Activated CD8-positive, alpha-beta memory T cell treated with anti-CD3 and anti-CD28 coated beads for 1 hour (primary cell): ENCODE measurements at places on chromosomes 2 and 18.

DNA sequence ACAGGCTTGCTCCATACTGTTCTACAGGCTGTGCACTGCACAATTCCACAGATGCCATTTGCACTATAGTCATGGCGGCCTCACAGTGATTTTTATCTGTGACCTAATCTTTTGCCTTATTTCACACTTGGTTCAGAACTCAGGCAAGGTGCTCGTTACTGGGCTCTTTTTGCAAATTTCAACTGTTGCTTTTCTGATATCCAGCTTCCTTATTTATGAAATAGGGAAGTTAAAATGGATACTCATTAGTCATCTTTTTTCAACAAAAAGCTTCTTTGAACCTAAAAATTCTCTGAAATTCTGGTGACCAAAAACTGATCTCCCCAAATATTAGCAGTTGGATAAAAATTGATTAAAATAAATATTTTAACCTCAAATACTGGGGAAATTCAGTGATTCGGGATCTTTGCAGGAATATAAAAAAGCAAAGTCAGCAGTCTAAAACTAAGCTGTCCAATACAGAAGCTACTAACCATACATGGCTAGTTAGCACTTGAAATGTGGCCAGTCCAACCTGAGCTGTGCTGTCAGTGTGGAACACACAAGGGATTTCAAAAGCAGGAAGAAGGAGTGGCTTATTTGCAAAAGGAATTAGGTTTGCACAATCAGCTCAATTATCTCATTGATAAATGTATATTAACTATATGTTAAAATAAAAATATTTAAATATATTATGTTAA, 134.4 kb downstream of the COL4A4 start:
- no peak for DNase-seq

GRCh38 chr2:62923242-62923641, 127.4 kb upstream of the OTX1 start:
- DNase-seq, result no peak

- no peak for DNase-seq
These were observed 20.1 kb downstream of the ZC3H6 start for GRCh38 chr2:112295407-112296078.

DNA sequence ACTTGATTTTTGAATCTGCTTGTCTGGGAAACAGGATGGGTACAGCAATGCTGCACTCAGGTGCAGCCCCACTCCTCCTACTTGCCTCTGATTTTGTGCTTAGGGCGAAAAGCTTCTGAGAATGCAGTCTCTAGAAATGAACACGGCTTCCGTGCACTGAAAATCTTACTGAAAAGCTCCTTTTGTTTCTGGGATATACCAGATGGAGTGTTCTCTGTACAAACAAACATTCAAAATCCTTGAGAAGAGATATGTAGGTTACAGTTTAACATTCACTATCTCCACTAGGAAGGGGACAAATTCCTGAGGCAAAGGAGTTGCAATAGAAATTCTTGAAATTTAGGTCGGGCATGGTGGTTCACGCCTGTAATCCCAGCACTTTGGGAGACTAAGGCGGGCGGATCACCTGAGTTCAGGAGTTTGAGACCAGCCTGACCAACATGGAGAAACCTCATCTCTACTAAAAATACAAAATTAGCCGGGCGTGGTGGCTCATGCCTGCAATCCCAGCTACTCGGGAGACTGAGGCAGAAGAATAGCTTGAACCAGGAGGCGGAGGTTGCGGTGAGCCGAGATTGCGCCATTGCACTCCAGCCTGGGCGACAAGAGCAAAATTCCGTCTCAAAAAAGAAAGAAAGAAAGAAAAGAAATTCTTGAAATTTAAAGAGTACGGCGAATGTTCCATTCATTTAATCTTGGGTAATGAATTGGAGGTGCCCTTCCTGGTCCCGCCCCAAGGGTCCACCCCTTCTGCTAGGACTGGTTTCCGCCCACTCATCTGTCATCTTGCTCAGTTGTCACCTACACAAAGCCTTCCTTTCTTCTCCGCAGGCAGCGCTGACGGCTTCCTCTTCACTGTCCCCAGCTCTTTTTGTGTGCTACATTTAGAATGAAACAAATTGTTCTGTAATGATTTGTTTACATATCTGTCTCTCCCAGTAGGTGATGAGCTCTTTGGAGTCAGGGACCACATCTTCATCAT, 92.4 kb downstream of the SOCS6 start:
- DNase-seq, result no peak

- peak; percentile 19 for DNase-seq
These were observed 300.9 kb downstream of the PHLPP1 start for GRCh38 chr18:63016270-63016669.

GRCh38 chr2:126220331-126220730, 435.6 kb upstream of the GYPC start:
- no peak for DNase-seq

DNA sequence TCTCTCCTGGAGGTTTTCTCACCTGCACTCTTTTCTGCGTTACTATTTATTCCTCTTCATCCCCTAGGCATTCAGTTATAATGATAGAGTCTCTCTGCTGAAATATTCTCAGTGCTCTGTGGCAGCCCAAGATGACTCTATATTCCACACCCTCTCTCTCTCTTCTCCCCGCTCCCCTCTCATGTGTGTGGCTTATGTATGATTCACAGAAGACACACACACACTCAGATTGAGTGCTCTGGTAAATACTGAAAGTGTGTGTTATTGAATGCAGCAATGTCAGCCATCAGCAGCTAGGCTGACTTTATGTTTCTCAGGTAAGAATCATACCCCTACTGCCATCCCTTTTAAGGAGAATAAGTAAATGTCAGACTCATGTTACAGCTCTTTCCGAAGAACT, 201.2 kb downstream of the SLC4A10 start:
- no peak for DNase-seq

DNA sequence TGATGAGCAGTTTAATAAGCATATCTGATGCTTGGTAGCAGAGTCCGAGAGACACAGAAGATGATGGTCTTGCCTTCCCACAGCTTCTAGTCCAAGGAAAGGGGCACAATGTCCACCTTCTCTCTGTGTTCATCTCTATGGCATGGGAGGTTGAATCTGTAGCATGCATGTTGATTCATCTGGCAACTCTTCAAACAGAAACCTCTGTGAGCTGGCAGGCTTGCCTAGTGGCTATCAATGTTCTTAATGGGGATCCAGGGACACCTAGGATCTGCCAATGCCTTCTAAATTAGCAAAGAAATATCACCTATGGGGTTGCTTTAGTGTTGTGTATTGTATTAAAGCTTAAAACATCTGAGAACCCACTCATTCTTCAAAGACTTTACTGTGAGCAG, 170.8 kb downstream of the INO80D start:
- no peak for DNase-seq

DNA sequence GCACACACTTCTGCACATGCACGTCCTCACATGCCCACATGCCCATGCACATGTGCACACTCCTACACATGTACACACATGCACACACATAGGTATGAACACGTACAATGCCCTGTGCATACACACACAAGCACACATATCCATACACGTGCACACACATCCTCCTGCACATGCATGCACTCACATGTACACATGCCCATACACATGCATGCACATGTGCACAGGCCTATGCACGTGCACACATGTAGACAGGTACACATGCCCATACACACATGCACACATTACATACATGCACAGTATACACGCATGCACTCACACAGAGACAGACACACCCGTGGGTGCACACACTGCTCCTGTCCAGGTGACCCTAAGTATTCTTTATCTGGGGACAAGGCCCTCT, 34.3 kb downstream of the GPC1 start:
- DNase-seq, result no peak

GRCh38 chr2:145277922-145278321, 758.0 kb upstream of the ZEB2 start:
- DNase-seq, result no peak

DNA sequence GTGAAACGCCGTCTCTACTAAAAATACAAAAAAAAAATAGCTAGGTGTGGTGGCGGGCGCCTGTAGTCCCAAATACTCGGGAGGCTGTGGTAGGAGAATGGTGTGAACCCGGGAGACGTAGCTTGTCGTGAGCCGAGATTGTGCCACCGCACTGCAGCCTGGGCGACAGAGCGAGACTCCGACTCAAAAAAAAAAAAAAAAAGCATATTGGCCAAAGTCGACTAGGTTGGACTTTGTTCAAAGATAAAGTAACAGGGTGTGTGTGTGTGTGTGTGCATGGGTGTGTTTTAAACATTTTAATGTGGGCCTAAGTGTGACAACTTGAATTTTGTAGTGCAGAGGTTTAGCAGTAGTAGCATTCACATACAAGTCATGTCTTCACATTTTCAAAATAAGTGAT, 11.7 kb downstream of the GEMIN6 start:
- DNase-seq, result no peak

- DNase-seq, result no peak
These were observed 125.7 kb upstream of the DPP10 start for GRCh38 chr2:114316532-114317300.

- DNase-seq, result no peak
These were observed 865.5 kb downstream of the DSC3 start for GRCh38 chr18:30177056-30177455.

- DNase-seq, result no peak
These were observed 216.5 kb upstream of the SLC8A1 start for GRCh38 chr2:40668425-40668824.

DNA sequence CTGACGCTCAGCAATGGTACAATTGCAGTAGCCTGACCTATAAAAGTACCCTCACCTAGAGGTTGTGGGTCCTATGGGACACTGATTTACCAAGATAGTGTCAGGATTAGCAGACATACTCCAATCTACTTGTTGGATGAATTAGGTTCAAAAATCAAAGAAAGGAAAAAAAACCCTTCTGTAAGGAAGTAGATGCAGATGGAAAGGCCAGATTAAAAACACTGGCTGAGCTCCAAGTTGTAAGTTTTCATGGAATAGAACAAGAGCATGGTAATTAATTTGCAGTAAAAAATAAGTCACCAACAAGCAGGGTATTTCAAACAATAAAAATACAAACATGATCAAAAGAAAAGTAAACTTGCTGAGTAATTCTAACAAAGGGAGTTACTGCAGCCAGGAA, 26.4 kb downstream of the IDH1 start:
- no peak for DNase-seq

- DNase-seq, result no peak
These were observed 21.7 kb upstream of the RAB10 start for GRCh38 chr2:26011990-26012856.

- no peak for DNase-seq
These were observed 41.4 kb upstream of the RNU4ATAC start for GRCh38 chr2:121489284-121489683.

DNA sequence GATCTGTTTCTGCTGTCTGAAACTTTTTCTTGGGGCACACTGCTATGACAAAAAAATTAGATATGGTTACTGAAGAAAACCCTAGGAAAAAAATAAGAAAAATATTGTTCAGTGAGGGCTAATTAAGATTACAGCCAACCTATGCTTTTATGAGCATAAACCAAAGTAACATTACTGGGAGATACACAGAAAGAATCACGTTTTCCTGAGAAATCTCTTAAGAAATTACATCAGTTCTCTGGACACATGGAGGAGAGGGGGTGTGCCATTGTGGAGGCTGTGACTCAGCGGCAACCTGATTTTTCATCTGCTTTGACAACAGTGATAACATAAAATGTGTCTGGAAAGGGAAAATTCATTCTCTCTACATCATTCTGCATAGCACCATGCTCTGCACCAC, 13.4 kb upstream of the NMI start:
- no peak for DNase-seq

DNA sequence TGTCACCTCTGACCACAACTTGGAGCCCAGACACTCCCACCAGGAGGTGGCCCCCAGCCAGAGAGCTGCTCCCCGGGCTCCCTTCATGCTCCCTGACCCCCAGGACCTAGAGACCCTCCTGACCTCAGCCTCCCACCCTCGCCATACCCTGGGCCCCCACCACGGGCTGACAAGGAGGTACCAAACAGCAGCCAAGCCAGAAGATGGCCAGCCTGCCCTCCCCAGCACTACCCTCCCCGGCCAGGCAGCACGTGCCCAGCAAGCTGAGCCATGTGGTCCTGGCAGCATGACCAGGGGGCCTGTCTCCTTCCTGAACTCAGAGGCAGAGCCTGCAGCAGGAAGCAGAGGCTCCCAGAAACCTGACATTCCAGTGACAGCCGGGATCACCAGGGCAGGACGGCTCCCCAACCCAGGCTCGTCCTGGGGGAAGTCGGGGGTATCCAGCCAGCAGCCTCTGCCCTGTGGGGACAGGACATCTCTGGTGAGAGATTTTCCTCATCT, 69.4 kb upstream of the GPC1 start:
- DNase-seq, result no peak

GRCh38 chr2:145194673-145195072, 674.8 kb upstream of the ZEB2 start:
- no peak for DNase-seq

DNA sequence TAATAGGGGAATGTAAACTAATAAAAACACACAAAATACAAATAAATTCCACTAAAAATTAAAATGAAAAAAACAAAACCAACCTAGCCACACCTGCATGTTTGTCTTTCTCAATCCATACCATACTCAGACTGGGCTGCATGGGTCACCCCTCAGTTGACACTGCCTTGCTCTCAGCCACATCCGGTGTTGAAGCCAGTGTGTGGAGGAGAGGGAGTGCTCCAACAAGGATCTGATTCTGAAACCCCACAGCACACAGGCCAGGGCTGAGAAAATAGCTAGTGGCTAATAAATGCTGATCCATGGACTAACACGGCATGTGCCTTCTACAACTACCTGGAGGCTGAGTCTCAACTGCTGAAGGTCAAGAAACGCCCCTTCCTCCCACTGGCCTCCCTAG, 13.7 kb downstream of the RND3 start:
- no peak for DNase-seq

DNA sequence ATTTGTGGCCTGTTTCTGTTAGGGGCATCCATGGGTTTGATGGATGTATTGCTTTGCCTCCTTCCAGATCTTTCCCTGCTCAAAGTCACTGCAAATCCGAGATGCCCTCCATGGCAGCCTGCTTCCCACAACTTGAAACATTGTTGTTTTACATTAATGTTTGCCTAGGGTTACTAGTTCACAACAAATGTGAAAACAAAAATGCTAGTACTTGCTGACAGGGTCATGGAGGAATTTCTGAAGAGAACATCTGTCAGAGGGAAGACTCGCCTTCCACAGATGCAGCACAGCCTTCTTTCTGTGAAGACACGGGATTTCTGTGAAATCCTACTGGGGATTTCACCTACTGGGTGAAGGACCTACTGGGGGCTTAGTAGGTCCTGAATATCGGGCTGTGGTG, 260.0 kb upstream of the FN1 start:
- DNase-seq, result no peak

DNA sequence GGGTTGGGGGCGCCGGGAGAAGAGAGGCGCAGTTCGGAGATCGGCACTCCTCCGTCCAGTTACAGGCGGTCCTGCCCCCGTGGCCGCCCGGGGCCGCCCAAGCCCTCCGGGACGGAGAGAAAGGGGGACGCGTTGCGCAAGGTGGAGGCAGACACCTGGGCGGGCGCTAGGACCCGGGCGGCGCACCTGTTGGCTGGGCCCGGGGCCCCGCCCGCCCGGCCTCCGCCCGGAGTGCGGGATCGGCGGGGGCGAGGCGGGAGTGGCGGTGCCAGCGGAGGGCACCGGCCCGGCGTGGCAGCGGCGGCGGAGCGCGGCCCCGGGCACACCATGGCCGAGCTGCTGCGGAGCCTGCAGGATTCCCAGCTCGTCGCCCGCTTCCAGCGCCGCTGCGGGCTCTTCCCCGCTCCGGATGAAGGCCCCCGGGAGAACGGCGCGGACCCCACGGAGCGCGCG, at the start of gene SGPP2:
Gene SGPP2, plus strand, starts transcription at position 268 of the 453 bp plus-strand sequence. Its CDS starts 60 bp downstream, at position 328.
- DNase-seq, result no peak
